PC-3 (cell line): ENCODE measurements at places on chromosomes 12 and 14. TPM values are rescaled to one million over a fixed set of nuclear protein-coding genes. Genes with fewer than 3 reads are reported as not detected.

Gene TMEM121
- 27.5 and 33.6 TPM in 2 replicates for total RNA-seq

Gene ATP5MC2
- 244 and 322 TPM in 2 replicates for total RNA-seq

Gene CD163L1
- 0.35 and 0.66 TPM in 2 replicates for total RNA-seq

Gene PTPN11
- 121 and 137 TPM in 2 replicates for total RNA-seq

DNA sequence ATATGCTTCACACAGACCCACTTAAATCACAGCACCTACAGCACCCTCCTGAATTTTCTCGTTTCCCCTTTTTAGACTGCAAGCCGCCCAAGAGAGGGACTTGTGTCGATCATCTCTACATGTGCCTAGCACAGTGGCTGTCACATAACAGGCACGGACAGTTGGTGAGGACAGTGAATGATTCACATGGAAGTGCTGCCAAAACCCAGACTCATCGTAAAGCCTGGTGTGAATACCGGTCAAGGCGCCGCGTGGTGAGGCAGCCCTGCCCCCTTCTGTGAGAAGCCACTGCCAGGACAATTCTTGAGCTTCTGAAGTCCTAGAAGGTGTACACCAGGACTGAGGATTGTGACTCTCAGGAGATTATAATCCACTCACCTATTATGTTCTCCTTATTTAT is 44.3 kb downstream of the ATG2B start:
- no peak overlapping the region for H3K4me3 ChIP-seq
- no peak for DNase-seq
- no peak overlapping the region for H3K27ac ChIP-seq
- no peaks in the 10 kb centered on the region for H3K4me1 ChIP-seq
- no peaks in the 10 kb centered on the region for H3K27me3 ChIP-seq

DNA sequence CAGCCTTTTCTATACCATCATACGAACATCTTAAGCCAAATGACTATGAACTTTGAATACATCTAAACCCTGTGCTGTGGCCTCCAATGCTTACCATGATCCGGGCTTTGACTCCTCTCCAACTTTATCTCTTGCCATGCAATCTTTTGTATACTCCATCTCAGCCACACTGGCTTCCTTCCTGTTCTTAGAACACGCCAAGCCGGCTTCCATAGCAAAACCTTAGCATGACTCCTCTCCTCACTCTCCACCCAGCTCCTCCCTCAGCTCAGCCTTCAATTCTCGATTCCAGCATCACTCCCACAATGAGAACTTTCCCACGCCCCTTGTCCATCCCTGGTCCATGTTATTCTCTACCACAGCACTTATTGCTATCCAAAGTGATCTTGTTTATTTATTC is 228.3 kb downstream of the NTF3 start:
- H3K27me3 ChIP-seq: no peaks in the 10 kb centered on the region
- DNase-seq: no peak
- no peak overlapping the region for H3K4me3 ChIP-seq
- no peaks in the 10 kb centered on the region for H3K36me3 ChIP-seq

DNA sequence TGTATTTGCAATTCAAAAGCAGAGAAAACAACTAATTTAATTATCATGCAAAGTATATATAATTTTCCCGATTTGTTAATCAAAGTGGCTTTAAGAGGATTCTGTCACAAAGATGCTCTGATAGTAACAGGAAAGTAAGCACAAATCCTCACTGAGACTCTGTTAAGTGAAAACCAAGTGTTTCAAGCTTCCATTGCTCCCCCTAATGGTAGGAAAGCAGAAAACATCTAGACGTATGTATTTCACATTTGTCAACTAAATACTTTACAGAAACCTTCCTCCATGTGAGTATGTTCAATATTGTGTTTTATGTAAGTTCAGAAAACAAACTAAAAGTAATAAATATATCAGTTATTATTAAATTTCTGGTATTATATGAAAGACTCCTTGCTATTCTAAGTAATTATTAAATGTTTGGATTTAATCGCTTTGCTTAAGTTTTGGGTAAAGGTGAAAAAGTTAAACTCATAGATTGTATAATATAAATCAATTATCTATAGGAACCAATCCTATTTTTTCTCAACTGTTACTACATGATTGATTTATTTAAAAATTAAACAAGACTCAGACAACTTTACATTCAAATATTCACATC is 1.5 kb upstream of the NTS start:
- H3K4me3 ChIP-seq: no peak overlapping the region
- H3K27me3 ChIP-seq: no peaks in the 10 kb centered on the region
- no peaks in the 10 kb centered on the region for H3K4me1 ChIP-seq
- H3K27ac ChIP-seq: no peak overlapping the region

DNA sequence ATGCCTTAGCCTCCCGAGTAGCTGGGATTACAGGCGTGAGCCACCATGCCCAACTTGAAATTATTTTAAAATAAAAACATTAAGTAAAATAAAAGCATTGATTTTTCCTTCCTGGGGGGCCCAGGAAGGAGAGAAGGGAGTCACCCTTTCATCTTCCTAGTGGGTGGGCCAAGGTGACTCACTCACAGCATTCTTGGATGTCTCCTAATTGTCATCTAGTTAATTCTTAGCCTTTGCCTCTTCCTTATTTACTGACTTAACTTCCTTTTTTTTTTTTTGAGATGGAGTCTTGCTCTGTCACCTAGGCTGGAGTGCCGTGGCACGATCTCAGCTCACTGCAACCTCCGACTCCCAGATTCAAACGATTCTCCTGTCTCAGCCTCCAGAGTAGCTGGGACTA is 29.2 kb downstream of the TMEM120B start:
- no peaks in the 10 kb centered on the region for H3K27me3 ChIP-seq
- H3K27ac ChIP-seq: no peak overlapping the region
- no peak overlapping the region for H3K4me3 ChIP-seq
- no peaks in the 10 kb centered on the region for H3K4me1 ChIP-seq
- no peak for DNase-seq
- H3K36me3 ChIP-seq: peaks cover 6% of the 10 kb centered on the region; the same call in 1 of the 2 replicates

DNA sequence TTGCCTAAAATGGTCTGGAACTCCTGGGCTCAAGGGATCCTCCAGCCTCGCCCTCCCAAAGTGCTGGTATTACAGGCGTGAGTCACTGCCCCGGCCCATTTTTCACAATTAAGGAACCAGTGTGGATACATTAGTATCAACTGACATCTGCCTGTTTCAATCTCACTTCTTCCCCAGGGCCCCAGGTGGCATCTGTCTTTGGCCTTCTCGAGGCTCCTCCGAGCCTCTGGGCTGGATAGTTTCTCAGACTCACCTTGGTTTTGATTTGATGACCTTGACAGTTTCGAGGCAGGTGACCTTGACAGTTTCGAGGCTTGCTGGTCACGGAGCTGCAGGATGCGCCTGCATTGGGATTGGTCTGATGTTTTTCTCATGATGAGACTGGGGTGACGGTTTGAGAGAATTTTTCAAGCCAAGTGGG is 41.0 kb upstream of the NCOR2 start:
- DNase-seq: peak; percentile 61
- H3K4me3 ChIP-seq: peak overlapping the region; percentile 55
- H3K4me1 ChIP-seq: peaks cover 30% of the 10 kb centered on the region
- H3K27ac ChIP-seq: peak overlapping the region; percentile 71

DNA sequence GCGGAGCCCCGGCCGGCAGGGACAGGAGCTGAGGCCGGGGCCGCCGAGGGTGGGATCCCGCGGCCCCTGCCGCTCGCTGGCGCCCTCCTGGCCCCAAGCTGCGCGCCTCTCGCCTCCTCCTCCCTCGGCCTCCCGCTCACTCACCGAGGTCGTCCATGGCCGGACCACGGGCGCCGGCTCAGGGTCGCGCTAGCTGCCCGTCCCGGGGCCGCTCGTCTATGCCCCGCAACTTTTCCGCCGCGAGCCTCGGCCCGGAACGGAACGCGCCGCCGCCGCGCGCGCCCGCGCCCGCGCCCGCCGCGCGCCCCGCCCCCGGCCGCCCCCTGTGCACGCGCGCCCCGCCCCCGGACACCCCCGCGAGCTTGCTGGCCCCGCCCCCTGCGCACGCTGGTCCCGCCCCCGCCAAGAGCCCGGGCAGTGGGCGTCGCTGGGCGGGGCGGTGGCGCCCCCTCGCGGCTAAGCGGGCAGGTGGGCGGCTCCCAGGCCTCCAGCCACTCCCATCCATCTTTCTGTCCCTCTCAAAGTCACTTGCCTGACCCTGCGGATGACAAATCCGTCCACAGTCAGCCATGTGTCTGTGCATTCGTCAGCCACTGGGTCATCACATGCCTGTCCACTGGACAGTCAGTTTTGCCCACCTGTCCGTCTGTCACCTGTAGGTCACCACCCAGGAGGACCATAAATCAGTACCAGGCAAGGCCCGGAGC is at the start of gene PXN:
Gene PXN, minus strand, starts transcription at position 258 of the 707 bp plus-strand sequence. Its CDS starts 101 bp downstream, at position 157.
- H3K4me1 ChIP-seq: peaks cover 28% of the 10 kb centered on the region
- H3K27ac ChIP-seq: peak within 1 kb of the TSS; percentile 91
- peaks cover 20% of the 10 kb centered on the region for H3K36me3 ChIP-seq
- DNase-seq: peak; percentile 89
- H3K27me3 ChIP-seq: no peaks in the 10 kb centered on the region
- H3K4me3 ChIP-seq: peak within 1 kb of the TSS; percentile 91

GRCh38 chr12:34190054-34190453 is 167.8 kb downstream of the ALG10 start:
- H3K4me3 ChIP-seq: no peak overlapping the region
- no peaks in the 10 kb centered on the region for H3K36me3 ChIP-seq
- no peak overlapping the region for H3K27ac ChIP-seq
- no peak for DNase-seq
- peaks cover 3% of the 10 kb centered on the region; the same call in 1 of the 2 replicates for H3K27me3 ChIP-seq

DNA sequence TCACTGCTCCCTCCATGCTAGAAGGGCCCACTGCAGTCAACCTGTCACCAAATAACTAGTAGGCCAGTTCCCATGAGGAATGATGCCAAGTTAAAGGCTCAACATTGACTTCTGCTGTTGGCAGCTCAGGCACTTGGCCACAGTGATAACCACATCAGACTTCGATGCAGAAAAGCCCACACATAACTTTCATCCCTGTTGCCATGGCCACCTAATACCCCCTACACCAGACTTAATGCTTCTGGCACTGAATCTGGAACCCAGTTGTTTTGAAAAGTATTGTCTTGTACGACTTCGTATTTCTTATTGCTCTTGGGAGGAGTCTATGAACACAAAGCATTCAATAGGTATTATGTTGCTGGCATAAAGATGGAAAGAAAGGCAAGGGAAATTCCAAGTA is 44.3 kb upstream of the HELB start:
- no peak overlapping the region for H3K27ac ChIP-seq
- no peaks in the 10 kb centered on the region for H3K36me3 ChIP-seq
- H3K4me1 ChIP-seq: no peaks in the 10 kb centered on the region
- H3K4me3 ChIP-seq: no peak overlapping the region

DNA sequence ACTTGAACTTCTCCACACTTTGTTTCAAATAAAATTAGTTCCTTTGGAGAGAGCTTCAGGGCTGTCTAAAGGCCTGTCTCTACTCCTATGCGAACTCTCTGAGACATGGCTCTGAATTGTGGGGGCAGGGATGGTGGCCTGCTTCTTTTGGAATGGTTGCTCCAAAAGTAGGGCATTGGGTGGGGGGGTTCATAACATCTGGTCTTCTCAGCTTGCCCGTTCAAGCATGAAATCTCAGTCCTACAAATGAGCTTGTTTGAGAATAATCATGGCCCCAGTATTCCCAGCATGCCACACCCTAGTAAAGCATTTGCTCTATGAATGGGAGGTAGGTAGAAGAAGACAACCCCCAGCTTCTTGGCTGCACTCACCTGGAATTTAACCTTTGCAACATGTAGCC is 6.7 kb downstream of the GPR135 start:
- DNase-seq: no peak
- no peak overlapping the region for H3K4me3 ChIP-seq
- no peaks in the 10 kb centered on the region for H3K27me3 ChIP-seq
- H3K36me3 ChIP-seq: 0 out of 2 replicates have a peak, but pooled peaks cover 16% of the 10 kb centered on the region
- no peak overlapping the region for H3K27ac ChIP-seq

- no peak for DNase-seq
- H3K4me3 ChIP-seq: no peak overlapping the region
- H3K27me3 ChIP-seq: peaks cover 28% of the 10 kb centered on the region
Measured at GRCh38 chr12:105993766-105994555, 144.8 kb downstream of the NUAK1 start.

GRCh38 chr14:105859717-105860614 is 333.6 kb downstream of the TMEM121 start:
- no peak overlapping the region for H3K4me3 ChIP-seq
- no peaks in the 10 kb centered on the region for H3K27me3 ChIP-seq
- H3K36me3 ChIP-seq: no peaks in the 10 kb centered on the region
- DNase-seq: no peak
- H3K27ac ChIP-seq: no peak overlapping the region

DNA sequence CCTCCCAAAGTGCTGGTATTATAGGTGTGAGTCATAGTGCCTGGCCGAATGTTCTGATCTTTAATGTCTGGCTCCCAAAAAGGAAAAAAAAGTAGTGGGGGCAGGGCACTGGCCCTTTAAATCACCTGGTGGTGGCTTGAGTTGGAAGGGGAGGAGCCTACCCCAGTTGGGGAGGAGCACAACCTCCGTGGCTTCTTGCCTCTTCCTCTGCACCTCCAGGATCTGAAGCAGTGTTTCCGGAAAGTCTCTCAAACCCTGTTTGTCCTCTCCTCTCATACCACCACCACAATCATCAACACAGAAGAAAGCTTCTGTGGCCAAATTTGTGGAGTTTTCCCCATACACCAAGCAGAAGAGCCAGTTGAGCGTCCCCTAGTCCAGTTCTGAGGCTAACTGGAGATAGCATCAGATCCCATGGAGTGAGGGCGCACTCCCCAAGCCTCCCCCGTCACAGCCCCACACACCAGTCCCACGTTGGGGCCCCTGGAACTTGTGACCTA is 24.3 kb upstream of the RCOR1 start:
- no peaks in the 10 kb centered on the region for H3K27me3 ChIP-seq
- DNase-seq: peak; percentile 78
- no peak overlapping the region for H3K27ac ChIP-seq
- H3K36me3 ChIP-seq: no peaks in the 10 kb centered on the region
- H3K4me1 ChIP-seq: peaks cover 12% of the 10 kb centered on the region
- H3K4me3 ChIP-seq: no peak overlapping the region

DNA sequence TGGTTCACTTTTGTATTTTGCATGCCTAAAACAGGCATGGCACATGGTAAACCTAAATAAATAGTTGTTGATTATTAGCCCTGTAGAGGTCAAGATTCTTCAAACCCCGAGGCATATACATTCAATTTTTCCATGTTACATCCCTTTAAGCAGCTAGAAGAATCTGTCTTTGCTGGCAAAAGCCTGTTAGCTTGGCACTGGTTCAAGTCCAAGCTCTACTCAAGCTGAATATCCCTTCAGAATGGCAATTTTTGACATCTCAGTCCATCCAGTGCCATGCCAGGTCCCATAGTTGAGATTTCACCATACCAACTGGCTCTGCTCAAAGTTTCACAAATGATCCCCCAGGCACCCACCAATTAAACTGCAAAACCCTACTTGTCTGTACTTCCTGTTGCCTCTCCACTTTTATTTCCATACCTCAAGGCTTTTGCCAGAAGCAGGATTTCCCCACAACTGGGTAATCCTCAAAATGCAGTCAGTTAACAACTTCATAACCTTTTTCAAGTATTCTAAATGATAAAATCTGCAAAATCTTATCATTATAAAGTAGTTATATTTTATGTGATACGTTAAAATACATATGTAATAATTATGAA is 9.0 kb upstream of the DCN start:
- no peaks in the 10 kb centered on the region for H3K36me3 ChIP-seq
- no peak overlapping the region for H3K27ac ChIP-seq
- no peak for DNase-seq
- H3K4me3 ChIP-seq: no peak overlapping the region

GRCh38 chr14:105742531-105742848 is 216.1 kb downstream of the TMEM121 start:
- no peaks in the 10 kb centered on the region for H3K36me3 ChIP-seq
- no peak for DNase-seq
- H3K27me3 ChIP-seq: no peaks in the 10 kb centered on the region
